CD4-positive, alpha-beta T cell treated with Interferon alpha-2 for 1 hour (primary cell): ENCODE measurements at places on chromosomes 1 and 21.

GRCh38 chr1:35278886-35279554, 10.5 kb downstream of the ZMYM4 start:
- no peak for DNase-seq

GRCh38 chr1:84632673-84633434, 57.4 kb downstream of the SSX2IP start:
- DNase-seq = no peak

- no peak for DNase-seq
Observed at GRCh38 chr1:96715482-96715881, 6.1 kb upstream of the PTBP2 start.

GRCh38 chr1:220458936-220459335, 69.0 kb upstream of the MARK1 start:
- no peak for DNase-seq

GRCh38 chr1:40701684-40702083, 10.2 kb downstream of the NFYC start:
- DNase-seq = no peak

GRCh38 chr1:89298461-89298860, 25.8 kb upstream of the GBP5 start:
- no peak for DNase-seq

GRCh38 chr1:116986421-116987255, 14.9 kb upstream of the CD101 start:
- DNase-seq = no peak
